ENCODE measurements at places on chromosomes 13 and 19.

DNA sequence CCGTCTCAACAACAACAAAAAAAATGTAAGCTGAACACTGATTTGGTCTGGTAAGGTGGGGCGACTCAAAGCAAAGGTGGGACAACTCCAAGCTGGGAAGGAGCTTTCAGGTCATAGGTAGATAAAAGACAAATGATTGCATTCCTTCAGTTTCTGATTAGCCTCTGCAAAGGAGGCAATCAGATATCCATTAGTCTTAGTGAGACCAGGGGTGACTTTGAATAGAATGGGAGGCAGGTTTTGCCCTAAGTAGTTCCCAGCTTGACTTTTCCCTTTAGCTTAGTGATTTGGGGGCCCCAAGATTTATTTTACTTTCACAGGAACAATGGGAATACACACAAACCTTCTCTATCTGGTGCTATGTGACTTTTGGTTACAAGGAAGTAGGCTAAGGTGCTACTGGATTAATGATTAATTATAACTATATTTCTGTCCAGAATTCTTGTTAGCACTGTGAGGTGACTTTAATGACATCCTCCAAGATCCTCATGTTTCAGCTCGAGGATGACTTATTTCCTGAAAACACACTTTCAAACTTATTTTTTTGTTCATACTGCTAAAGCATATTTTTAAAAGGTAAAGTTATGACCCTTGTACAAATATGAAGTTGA is 10.6 kb upstream of the MTRF1 start:
- no peak for DNase-seq

- no peak for DNase-seq
Observed at GRCh38 chr13:113532156-113532806, 41.8 kb upstream of the DCUN1D2 start.

- DNase-seq: no peak
Observed at GRCh38 chr13:39374741-39375189, 228.2 kb downstream of the LHFPL6 start.

DNA sequence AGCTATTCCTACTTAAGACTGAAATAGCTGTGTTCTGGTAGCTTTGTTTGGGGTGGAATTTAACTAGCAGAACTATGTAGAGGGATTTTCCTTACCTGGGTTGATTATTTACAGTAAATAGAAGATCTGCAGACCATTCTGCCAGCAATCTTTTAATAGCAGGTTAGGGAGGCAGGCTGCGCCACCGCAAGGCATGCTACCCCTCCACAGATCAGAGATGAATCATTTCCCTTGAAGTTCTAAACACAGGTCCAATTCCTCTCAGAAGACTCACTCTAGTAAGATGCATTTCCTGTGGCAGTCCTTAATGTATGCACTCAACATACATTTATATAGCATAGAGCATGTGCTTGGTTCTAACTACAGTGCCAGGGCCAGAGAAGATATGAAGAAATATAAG is 109.0 kb downstream of the TNFRSF19 start:
- no peak for DNase-seq

GRCh38 chr19:15291089-15291488 is 41.2 kb downstream of the BRD4 start:
- DNase-seq: no peak

DNA sequence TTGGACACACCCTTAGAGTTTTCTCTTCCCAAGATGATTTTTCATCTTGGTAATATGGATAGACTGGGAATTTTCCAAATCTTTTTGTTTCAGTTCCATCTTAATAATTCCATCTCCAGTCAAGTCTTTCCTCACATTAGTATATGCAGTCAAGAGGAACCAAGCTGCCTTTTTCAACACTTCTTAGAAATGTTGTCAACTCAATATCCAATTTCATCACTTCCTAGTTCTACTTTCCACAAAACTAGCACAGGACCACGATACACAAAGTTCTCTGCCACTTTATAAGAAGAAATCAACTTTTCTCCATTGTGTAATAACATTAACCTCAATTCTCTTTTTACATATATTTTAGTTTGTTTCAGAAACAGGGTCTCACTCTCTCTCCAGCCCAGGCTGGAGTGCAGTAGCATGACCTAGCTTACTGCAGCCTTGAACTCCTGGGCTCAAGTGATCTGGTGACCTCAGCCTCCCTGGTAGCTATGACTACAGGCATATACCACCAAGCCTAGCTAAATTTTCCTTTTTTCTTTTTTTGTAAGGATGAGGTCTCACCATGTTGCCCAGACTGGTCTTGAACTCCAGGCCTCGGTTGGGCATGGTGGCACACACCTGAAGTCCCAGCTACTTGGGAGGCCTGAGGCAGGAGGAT is 15.5 kb downstream of the ZNF443 start:
- DNase-seq: no peak

GRCh38 chr19:39540333-39540673 is 342 bp upstream of the EID2 start:
- no peak for DNase-seq

DNA sequence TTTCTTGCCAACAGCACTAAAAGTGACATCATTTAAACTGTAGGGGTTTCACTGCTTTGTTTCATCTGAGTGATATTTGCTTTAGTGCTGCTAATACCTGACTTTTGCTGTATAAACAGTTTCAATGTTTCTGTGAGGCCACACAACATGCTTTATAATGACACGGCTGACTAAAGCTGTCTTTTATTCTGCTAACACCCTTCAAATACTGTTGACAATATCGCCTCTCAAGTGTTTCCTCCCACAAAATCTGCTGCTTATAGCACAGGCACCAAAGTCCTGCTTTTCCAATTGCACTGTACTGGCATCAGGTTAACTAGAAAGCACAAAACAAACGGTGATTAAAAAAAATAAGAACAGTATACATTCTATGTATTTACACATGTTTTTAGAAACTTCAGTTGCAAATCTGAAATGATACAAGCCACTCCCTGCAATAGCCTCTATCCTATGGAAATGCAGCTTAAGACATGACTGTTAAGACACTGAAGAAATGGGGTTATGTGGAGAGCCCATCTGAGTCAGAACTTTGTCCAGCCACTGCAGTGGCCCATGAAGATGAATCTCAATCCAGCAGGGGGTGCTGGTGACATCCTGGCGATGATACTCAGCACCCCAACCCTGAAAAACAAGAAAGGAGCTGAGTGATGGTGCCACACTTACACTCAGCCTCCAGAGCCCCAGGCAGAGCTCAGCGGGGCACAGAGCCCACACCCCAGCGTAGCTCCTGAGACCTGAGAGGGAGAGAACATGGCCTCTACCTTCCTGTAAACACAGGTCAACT is 29.4 kb downstream of the RFXAP start:
- DNase-seq: no peak

DNA sequence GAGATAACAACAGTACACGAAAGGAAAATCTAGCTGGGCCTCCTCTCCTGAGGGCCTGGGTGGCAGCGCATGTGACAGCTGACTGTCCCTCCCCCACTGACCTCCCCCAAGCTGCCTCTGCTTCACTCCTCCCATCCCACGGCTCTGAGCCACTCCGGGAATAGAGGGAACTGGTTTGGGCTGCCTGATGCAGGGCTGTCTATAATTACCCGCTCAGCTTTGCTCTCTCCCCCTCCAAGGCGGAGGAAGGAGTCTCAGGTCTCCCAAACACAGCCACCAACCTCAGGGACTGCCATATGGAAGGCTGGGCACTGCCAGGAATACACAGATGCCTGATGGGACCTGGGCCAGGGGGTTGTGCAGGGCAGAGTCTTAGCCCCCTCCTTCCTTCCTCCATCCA is 7.9 kb downstream of the NAPA start:
- DNase-seq: no peak

- DNase-seq: no peak
Observed at GRCh38 chr13:43483930-43484329, 302.8 kb downstream of the ENOX1 start.

- no peak for DNase-seq
Observed at GRCh38 chr19:48818234-48818820, 7.5 kb upstream of the BCAT2 start.

- DNase-seq: no peak
Observed at GRCh38 chr13:33011828-33012470, 4.3 kb upstream of the KL start.

- no peak for DNase-seq
Observed at GRCh38 chr13:34914416-34914815, 27.7 kb upstream of the NBEA start.

DNA sequence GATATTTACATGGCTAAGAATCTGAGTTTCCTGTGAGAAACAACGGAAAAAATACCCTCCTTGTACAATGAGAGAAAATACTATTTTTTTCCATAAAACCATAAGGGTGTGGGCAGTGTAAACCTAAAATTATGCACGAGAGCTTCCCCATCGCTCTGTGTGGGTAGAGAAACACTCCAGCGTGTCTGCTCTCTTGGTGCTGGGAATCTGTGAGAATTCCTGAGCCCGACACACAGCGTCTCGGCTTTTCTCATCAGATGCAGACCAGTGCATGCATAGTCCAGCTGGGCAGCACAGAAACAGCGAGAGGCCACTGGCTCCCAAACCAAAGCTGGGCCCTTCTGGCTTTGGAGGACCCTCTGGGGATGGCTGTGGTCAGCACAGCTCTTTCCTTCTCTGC is 12.0 kb downstream of the PLPP2 start:
- no peak for DNase-seq

GRCh38 chr19:57900311-57900710 is 11.5 kb upstream of the ZNF814 start:
- DNase-seq: no peak

GRCh38 chr13:38821770-38822551 is 135.1 kb downstream of the FREM2 start:
- no peak for DNase-seq

DNA sequence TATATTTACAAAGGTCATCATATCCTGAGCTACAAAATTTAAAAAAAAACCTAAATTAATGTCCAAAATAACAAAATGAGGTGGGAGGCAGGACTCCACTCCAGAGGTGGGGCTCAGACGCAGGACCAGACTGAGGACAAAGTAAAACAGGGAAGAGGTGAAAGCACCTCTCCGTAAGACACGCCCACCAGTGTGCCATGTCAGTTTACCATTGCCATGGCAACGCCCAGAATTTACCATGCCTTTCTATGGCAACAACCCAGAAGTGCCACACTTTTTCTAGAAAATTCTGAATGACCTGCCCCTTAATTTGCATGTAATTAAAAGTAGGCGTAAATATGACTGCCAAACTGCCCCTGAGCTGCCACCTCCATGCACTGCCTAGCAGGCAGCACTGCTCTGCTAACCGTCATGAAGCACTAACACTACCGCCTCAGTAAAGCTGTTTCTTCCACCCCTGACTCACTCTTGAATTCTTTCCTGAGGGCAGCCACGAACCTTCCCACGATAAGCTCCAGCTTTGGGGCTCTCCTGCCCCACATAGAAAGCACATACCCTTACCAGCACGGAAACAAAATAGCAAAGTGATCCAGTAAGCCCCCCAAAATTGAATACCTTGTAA is 22.3 kb upstream of the PDCD5 start:
- no peak for DNase-seq

DNA sequence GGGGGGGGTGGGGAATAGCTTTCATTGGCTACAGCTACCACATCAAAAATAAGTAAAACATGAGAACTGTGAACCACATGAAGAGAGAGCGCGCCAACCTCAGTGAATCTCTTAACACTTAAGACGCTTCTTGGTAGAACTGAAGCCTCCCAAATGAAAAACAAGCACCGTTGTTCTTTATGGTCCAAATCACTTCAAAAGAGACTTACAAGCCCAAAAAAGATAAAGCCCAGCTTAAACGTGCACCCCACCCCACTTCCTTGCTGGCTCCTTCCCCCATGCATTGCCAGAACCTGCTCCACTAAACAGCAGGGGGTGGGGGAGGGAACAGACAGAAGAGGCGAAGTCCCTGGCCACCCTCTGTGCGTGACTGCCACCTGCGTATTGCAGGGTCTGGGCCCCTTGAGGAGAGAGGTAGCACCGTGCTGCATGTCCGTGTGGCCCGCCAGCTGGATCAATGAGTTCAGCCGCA is 479.1 kb downstream of the FOXO1 start:
- DNase-seq: peak; percentile 65

DNA sequence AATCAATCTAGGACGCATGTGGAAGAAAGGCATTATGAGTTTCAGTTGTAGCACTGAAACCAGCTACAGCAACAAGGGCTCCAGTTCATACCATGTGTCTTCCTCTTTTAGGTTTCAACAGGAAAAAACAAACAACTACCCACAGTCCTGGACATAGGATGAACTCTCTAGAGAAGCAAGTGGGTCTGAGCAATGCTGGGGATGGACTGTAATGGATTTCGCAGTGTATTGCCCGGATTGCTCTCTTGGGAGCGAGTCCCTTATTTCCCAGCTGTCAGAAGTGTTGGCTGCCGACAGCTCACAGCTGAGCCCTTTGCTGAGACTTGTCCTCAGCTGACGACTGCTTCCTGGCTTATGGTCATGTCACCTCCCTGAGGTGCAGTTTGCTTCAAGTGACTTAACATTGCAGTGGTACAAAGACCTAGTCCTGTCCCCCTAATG is 12.1 kb upstream of the MYCBP2 start:
- no peak for DNase-seq

DNA sequence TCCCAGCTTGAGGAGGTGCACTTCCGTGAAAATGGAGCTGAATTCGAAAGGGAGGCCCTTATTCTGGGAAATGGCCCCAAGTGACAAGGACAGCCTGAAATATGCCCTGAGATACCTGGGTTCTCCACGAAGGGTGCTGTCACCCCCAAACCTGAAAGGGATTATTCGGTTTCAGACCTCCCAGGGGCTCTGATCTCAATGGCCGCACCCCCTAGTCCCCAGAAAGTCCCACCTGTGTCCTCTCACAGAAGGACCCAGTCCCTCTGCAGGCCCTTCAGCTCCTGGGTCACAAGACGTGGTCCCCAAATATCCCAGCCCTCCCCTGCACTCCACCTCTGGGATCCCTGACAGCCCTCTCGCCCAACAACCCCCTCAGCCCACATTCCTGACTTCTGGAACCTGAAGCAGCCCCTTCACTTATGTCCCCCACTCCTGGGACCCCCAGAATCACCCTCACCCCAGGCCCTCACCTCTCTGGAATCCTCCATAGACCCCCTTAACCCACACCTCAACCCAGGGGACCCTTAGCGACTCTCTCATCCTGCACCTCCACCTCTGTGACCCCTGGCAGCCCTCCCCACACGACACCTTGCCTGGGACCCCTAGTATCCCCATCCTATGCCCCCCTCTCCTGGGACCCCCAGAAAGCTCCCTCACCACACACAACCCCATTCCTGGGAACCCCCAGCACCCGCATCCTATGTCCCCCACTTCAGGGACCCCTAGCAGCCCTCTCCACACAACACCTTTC is 606 bp downstream of the SYNGR4 start:
- no peak for DNase-seq

DNA sequence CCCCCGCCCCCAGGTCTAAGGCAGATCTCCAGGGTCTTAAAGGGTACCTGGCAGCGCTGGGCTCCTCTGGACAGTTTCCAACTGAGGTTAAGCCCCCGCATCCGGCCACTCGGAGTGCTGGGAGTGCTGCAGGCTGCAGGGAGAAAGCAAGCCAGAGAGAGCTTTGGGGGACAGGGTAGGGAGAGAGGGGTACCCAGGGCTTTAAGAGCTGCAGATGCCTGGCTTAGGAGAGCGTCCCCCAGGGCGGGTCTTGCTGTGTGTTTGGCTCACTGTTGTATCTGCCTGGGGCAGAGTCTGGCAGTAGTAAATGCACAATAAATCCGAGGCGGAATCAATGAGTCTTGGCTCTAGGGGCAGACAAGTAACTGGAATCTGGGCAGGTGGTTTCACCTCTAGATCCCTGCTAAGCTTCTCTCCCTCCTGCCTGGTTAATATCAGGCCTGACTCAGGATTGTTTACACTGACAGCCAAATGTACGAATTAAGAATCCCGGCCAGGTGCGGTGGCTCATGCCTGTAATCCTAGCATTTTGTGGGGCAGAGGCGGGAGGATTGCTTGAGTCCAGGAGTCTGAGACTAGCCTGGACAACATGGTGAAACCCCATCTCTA is 798 bp upstream of the COX6B2 start:
- DNase-seq: no peak

GRCh38 chr13:108056278-108056677 is 159.1 kb downstream of the LIG4 start:
- DNase-seq: no peak

Measured in stimulated activated CD4-positive, alpha-beta T cell treated with anti-CD3 and anti-CD28 coated beads, Interleukin-4, amount 100 ng/mL, for 24 hours (primary cell).